ENCODE measurements at places on chromosomes 7 and 10.

GRCh38 chr10:13327534-13327933 is 20.6 kb downstream of the SEPHS1 start:
- no peak for DNase-seq

DNA sequence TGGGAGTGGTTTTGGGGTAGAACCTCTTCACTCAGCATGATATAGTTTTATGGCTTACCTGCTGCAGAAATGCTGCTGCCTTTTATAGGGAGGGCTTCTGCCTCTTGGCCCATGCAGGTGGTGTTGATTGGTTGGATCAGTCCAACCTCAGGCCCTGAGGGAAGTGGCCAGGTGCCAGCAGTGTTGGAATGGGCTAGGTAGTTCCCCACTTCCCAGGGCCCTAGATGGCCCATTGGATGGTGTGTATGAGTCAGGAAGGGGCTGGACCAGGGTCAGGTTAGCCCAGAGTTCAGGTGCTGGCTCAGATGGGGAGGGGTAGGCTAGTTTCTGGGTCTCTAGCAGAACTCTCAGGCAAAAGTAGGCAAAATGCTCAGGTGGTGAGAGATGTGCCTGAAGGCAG is 455.5 kb downstream of the CCSER2 start:
- DNase-seq: no peak

GRCh38 chr7:83796760-83797159 is 147.8 kb upstream of the SEMA3E start:
- DNase-seq: no peak

DNA sequence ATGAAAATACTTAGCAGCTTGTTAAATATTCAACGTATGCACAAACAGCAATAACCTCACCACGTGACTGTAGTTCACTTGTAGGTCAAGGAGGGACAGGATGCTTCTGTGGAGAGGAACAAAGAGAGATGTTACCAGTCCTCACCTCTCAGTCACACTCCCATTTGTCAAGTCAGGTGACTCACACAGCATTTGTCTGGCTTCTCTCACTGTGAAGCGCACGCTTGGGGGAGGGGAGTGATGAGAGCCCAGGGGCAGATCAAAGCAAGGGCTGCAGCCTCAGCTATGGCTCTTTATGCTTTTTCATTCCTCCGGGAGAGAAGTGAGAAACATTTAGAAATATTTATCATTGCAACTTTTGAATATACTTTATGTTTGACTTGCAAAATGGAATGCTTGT is 2.9 kb upstream of the RBM20 start:
- DNase-seq: no peak

GRCh38 chr7:45460379-45460778 is 113.8 kb upstream of the ADCY1 start:
- DNase-seq: no peak

- DNase-seq: no peak
Observed at GRCh38 chr10:112963835-112964234, 13.8 kb downstream of the TCF7L2 start.

DNA sequence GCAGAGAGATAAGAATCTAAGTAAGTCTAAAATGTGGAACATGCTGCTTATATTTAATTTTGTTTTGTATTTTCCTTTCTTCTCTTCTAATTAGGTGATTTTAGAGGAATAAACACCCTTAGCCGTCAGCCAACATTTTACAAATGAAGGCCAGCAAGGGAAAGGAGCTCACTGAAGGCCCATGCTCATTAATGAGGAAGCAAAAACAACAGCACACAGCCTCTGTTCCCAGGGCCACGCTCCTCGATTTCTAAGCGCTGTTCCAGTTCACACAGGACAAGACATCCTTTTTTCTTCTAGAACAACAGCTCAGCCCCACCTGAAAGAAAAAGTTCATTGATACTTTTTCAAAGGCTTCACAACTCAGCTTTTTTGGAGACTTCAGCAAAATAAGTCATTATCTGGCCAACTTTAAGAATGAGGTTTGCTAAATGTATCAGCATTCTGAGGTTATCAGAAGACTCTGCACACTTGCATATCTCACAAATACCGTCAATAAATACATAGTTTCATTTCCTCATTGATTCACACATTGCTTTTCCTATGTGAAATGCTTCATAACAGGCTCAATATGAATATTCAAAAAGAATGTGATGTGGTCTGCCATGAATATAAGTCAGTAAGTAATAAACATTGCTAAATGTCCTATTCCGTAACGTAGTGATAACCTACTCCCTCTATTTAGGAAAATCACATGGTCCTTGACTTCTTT is 34.8 kb upstream of the SFMBT2 start:
- peak; percentile 53 for DNase-seq

GRCh38 chr7:104552102-104552501 is 223.7 kb downstream of the LHFPL3 start:
- peak; percentile 4 for DNase-seq

- DNase-seq: no peak
Observed at GRCh38 chr7:113367041-113367586, 248.8 kb upstream of the SMIM30 start.

DNA sequence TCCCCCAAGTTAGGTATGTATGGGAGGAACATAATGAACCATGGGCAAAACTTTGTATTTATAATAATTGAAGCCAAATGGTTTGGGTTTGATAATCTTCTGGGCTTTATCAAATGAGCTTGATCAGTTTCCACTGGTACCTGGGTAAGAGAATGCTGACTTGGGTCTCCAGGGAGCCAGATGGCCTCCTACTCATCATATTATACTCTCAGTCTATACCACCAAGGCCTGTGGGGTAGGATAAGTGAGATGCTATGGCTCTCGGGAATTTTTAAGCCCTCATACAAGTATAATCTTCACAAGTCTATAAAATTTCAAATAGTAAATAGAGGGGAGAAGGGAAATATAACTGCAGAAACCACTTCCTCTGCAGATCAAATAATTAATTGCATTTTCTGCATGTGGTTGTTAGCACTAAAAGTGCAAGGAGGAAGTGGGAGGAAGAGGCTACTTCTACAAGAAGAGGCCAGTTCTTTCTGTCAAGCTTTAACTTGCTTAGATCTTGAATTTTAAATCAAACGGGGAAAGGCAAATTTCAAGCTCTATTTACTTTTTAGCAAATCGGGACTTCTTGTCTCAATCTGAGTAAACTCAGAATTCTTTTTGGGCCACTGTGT is 349.0 kb downstream of the SORCS1 start:
- DNase-seq: no peak

DNA sequence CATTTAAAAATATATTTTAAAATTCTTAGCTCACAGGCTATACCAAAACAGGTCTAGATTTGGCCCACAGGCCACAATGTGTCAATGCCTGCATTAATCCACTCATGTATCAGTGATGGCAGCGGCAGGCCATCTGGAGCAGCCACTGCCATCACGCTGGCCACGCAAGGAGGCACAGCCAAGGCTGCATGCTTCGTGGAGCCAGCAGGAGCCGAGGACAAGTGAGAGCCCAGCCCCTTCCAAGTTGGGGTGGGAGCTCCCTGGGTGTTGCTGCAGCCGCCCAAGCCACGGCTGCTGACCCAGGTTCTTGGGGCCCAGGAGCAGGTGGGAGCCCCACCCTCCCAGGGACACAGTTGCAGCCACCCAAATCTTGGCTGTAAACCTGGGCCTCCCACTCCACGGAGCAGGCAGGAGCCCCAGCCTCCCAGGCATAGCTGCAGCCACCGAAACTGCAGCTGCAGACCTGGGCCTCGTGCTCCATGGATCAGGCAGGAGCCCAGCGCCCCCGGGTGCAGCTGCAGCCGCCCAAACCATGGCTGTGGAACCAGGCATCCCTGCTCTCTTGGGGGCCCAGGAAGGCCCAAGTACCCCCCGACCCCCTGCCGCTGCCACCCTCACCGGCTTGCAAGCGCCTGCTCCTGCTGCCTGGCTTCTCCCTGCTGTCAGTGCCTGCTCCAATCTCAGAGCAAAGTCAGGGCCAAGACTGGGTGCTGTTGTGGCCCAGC is 87.3 kb upstream of the CACUL1 start:
- DNase-seq: no peak

DNA sequence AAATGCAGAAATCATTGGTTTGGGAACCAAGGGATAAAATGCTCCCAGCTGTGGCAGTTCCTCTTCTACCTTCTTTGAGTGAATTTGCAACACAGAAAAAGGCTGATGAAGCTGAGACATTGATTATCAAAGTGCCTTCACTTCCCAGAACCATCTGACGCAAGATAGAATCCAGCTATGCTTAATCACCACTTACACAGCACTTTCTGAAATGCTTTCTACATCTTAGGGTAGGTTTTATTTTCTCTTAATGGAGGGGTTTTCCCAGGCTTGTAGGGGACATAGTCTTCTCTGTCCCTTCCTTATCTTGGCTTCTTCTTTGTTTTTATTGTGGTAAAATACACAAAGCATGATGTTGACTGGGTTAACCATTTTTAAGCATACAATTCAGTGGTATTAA is 332.6 kb upstream of the ZNF32 start:
- DNase-seq: no peak

GRCh38 chr10:59880971-59881510 is 25.3 kb downstream of the CCDC6 start:
- DNase-seq: no peak

GRCh38 chr7:39952374-39952773 is 2.3 kb downstream of the CDK13 start:
- no peak for DNase-seq

- no peak for DNase-seq
Observed at GRCh38 chr10:20466731-20467130, 430.4 kb downstream of the NEBL start.

DNA sequence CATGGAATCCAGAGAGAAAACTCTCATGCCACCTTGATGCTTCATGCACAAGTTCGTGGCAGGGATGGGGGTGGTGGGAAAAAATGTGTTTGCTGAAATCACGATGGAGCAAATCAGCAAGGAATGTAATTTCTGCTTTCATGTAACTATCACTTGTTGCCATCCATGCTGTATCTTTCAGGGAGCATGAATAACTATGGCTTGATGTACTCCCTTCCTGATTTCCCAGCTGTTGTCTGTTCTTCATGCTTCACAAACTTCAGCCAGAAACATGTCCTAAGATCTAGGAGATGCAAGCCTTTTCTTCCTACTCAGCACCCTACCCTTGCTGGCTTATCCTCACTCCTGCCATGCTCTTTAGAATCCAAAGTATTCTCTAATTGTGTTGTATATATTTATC is 64.0 kb downstream of the LRRC4 start:
- DNase-seq: no peak

DNA sequence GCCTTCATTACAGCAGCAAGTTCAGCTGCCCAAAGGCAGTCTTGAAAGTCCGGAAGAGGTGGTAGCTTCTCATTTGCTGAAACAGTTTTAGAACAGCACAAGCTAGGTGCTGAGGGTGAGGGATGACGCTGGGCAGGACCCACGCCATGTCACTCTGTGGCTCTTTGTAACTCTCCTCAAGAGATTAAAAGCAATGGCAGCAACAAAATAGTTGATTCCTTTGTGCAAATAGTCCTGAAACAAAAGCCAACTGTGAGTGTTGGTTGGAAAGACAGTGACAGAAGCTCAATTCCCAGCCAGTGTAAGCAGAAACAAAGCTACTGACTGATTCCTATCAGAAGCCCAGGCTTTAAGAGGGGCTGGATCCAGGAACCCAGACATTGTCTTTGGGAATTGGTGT is 47.6 kb upstream of the AQP1 start:
- peak; percentile 4 for DNase-seq

DNA sequence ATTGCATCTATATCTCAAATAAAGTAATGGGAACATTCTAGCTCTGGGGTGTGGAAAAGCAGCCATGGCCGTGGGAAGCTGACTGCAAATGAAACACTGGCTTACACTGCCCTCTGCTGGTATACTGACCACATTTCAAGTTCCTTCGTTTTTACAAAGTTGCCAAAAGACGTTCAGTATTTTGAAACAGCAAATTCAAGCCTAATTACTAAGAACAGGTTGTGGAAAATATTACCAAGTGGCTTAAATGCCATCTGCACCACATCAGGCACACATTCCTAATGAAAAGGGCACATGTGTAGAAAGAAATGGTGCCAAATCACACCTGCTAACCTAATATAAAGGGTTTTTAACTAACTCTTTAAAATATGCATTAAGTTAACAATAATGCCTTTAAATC is 83.9 kb downstream of the JAZF1 start:
- peak; percentile 76 for DNase-seq

GRCh38 chr7:27079234-27079975 is 16.4 kb downstream of the HOXA1 start:
- DNase-seq: no peak

GRCh38 chr10:62258926-62259325 is 9.7 kb downstream of the RTKN2 start:
- no peak for DNase-seq

DNA sequence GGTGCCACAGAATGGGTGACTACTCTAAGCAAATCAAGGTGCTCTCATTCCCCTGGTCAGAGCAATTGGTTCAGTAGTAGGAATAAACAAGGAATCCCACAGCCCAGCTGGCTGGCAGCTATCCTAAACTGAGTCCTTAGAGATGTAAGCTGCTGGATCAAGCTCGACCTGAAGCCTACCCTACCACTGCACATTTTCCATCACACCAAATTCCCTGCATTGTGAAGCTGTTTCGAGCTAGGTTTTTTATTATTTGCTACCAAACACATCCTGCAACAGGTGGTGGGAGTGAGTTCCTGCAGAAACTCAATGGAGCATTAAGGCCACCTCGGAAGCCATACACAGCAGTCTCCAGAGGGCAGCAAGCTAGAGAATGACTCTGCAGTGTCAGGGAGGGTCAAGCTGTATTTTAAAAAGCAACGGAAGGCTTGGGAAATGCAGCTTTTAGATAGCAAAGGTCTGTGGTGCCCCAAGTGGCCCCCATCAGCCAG is 33.7 kb upstream of the TNRC18 start:
- no peak for DNase-seq

DNA sequence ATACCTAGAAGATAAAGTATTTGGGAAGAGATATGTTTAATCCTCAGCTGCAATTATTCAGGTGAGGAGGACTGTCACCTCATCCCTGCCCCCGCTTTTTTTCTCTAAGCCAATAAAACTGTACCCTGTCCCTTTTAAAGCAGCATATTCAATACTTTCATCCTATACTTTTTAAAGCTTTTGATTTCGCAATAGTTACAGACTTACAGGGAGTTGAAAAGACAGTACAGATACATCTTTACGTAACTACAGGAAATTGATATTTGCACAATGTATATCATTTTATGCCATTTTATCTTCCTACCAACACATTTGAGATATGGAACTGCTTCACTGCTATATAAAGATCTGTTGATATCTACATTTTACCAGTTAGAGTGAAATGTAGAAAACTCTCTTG is 47.6 kb downstream of the STK17A start:
- no peak for DNase-seq

DNA sequence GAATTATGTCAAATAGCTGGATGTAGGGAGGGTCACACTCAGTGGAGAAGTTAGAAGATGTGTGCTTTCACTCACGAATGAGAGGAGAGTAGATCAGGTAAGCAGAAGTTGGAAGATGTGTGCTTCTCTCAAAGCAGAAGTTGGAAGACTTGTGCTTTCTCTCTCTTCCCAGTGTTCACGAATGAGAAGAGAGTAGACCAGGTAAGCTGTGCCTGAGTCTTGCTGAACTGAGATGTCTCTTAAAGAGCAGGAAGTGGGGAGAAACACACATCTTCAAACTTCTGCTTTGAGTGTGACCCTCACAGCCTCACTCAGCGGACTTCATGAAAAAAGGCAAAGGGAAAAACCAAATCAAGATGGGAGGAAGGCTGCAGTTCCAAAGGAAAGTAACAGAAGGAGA is 7.0 kb upstream of the TMEM243 start:
- DNase-seq: no peak

All from midbrain (tissue), 1 donor.